ENCODE measurements at places on chromosomes 7 and 10. TPM values are rescaled to one million over a fixed set of nuclear protein-coding genes. Genes with fewer than 3 reads are reported as not detected.

GRCh38 chr7:95723583-95724180, 48.7 kb upstream of the DYNC1I1 start:
- peak; percentile 48 for DNase-seq

DNA sequence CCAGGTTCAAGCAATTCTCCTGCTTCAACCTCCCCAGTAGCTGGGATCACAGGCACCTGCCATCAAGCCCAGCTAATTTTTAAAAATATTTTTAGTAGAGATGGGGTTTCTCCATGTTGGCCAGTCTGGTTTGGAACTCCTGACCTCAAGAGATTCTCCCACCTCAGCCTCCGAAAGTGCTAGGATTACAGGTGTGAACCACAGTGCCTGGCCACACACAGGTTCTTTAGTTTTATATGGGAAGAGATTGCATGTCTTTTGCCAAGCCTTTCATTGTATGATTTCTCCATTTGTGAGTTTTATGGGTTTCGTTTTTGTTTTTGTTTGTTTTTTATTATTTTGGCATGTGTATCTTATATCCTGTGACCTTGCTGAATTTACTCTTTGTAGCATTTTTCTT, 40.9 kb downstream of the C1GALT1 start:
- DNase-seq: peak; percentile 11

DNA sequence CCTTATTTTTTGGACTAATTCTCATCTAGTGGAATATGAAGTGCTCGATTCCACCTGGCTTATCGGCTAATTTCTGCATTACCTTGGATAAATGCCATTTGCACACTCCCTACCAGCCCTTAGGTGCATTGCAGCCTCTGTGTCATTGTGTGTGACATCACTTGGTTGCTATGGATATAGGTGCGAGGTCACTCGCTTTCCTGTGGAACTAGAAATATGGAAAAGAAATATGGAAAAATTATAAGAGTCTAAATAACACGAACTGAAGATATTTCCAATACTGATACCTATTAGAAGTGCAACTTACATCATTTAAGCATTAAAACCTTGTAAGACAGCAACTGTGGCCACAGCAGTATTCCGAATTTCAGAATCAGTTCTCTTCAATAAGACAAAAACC, 2.0 kb downstream of the YWHAG start:
- peak; percentile 30 for DNase-seq

The CTBP2 gene
- total RNA-seq: 0.12 TPM

The SAMD9 gene
- total RNA-seq: 10.7 TPM

The MMD2 gene
- total RNA-seq: not detected

DNA sequence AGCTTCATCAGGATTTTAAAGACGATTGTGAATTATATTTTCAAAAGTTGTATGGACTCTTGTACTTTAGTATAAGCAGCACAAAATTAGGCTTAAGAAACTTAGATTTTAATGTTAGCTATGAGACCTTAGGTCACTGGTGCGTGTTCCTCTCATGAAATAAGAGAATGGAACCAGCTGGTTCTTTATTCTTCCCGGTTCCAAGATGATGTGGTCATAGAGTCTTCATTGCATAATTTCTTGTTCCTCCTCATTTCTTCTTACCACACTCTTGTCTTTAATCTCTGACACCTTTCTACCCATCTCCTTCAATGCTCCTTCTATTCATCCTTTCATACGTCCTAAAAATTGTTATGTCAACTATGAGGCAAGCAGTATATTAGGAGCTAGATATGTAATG, 437.2 kb downstream of the AUTS2 start:
- DNase-seq: no peak

DNA sequence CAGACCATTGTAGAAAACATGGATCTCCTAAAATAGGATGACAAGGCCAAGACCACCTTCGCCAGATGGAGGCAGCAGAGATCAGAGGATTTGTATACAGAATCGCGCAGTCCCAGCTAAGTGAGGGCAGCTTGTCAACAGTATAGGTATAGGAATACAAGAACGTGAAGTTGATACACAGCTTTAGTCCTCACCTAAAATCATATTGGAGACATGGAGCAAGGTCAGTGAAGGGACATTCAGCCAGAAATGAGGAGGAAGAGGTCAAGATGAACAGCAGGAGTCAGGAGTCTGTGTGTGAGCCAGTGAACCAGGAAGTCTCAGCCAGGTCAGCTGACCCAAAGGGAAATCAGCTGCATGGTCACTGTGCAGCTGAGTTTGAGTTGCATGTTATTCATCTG, 263.4 kb upstream of the PRKCQ start:
- peak; percentile 35 for DNase-seq

- DNase-seq: no peak
These were observed 82.4 kb upstream of the PODXL start for GRCh38 chr7:131638641-131639430.

DNA sequence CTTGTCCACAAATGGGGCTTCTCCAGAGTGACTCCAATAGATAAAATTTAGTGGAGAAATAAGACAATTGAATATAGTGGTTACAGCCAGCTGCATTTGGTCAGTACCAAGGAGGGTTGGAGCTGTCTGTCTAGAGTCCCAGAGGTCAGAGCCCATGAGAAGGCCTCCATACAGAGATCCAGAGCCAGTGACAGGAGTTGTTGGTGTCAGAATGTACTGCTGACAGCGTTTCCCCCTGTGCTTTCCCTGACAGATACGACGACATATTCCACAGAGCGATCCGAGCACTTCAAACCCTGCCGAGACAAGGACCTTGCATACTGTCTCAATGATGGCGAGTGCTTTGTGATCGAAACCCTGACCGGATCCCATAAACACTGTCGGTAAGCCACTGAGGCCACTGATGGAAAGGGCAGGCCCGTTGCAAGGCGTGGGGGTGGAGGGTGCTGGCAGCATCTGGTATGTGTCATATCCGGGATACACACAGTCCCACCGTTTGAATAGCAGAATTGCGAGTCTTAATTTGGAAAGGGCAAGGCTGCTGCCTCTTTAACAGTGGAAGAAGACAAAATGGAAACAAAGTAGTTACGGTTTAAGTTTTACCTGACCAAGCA, 483.6 kb downstream of the NRG3 start:
- DNase-seq: no peak

- DNase-seq: no peak
These were observed 56.7 kb upstream of the SDK1 start for GRCh38 chr7:3244241-3244814.

- no peak for DNase-seq
These were observed 226.2 kb downstream of the POLR1F start for GRCh38 chr7:19482628-19483027.

GRCh38 chr7:143504215-143504936, 26.7 kb downstream of the TAS2R41 start:
- DNase-seq: no peak

GRCh38 chr7:41378156-41378555, 324.7 kb downstream of the INHBA start:
- DNase-seq: no peak

- DNase-seq: peak; percentile 25
These were observed 816 bp upstream of the SDK1 start for GRCh38 chr7:3300221-3300650.

- DNase-seq: no peak
These were observed 74.4 kb downstream of the SEPTIN7 start for GRCh38 chr7:35875292-35875691.

DNA sequence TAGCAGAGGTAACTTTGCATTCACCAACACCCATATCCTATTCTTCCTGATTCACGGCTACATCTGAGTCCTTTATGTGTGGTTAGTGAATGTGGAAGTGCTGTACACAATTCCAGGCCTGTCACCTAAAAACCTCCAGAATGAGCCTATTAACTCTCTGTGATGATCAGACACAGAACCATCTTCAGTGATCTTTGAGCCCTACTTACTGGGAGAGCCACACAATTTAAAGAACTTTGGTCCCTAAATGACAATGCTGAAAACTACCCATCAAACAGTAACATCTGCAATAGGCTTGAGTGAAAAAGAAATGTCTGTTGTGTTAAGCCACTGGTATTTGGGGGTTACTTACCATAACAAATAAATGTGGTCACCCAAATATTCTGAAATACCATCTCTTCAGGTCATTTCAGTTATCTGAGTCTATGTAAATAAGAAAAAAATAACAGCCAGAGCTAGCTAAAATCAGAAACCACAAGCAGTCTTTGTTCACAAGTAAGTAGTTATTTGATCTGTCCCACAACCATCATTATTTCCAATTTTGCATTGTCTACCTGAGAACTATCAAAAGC, 145.7 kb downstream of the HGF start:
- no peak for DNase-seq

The SHTN1 gene
- total RNA-seq: 0.43 TPM

- no peak for DNase-seq
These were observed 109.1 kb upstream of the AFAP1L2 start for GRCh38 chr10:114513381-114513792.

GRCh38 chr10:130301021-130301892, 165.1 kb downstream of the GLRX3 start:
- DNase-seq: peak; percentile 89

GRCh38 chr7:29955075-29955792, 34.4 kb downstream of the SCRN1 start:
- DNase-seq: no peak

- DNase-seq: no peak
These were observed 185.8 kb downstream of the RELN start for GRCh38 chr7:103803631-103804030.

GRCh38 chr10:120609006-120609405, 152.0 kb downstream of the PLPP4 start:
- no peak for DNase-seq

The ANKRD61 gene
- 0.19 TPM for total RNA-seq

DNA sequence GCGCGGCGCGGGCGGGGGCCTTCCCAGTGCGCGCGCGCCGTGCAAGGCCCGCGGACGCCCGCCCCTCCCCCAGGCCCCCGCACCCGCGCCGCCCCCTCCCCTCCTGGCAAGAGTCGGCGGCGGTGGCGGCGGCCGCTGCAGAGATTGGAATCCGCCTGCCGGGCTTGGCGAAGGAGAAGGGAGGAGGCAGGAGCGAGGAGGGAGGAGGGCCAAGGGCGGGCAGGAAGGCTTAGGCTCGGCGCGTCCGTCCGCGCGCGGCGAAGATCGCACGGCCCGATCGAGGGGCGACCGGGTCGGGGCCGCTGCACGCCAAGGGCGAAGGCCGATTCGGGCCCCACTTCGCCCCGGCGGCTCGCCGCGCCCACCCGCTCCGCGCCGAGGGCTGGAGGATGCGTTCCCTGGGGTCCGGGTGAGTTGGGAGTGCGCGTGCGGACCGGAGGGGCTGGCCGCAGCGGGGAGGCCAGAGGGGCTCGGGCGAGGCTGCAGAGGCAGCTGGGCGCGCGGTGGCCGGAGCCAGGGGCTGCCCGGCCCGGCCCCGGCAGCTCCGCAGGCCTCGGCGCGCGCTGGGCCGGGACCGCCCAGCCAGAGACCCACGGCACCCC, at the start of gene BMPR1A:
BMPR1A (plus strand) TSS at position 109 of the 602 bp plus-strand sequence. CDS start 119,400 bp downstream, outside the sequence.
- no peak for DNase-seq

GRCh38 chr10:132915411-132915810, 27.0 kb downstream of the CFAP46 start:
- no peak for DNase-seq

The CALY gene
- not detected for total RNA-seq

DNA sequence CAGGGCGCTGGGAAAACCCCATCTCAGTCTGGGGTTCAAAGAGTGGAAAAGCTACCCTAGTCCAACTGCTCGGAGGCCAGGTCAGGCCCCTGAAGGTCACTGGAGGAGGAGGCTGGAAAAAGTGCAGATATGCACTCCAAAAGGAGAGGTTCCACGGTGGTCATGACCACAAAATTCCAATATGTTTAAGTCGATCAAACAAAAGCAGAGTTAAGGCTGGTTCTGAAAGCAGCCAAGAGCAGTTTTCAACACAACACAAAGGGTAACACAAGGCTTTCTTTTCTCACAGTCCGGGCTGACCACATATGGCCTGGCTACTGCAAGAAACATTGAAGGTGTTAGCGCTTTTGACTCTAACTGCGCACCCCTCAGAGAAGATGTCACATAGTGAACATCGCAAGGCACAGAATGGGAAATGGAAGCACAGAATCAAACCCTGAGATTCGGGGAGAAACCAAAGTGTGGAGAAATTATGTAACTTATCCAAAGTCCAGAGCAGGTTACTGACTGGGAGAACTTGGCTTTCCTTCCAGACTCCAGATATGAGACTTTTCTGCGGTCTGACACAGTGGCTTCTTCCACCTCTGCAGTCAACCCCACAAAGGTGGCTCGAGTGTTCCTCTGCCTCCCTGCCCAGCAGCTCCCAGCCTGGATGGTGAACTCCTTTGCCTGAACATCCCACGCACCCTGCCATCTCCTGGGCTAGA, 1.3 kb upstream of the GRB10 start:
- no peak for DNase-seq

DNA sequence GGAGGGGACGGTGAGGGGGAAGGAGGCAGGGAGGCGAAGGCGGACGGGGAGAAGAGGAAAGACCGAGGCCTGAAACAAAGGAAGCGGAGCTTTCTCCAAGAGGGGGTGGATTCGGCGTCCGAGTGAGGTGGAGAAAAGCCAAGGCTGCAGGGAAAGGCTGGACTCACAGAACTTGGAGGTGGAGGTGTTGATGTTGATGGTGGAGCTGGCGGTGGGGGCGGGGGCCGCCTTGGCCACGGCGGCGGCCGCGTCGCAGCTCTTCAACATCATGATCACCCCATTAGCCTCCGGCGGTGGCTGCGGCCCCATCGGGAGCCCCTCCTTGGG, 578 bp downstream of the CACUL1 start:
- peak; percentile 67 for DNase-seq

DNA sequence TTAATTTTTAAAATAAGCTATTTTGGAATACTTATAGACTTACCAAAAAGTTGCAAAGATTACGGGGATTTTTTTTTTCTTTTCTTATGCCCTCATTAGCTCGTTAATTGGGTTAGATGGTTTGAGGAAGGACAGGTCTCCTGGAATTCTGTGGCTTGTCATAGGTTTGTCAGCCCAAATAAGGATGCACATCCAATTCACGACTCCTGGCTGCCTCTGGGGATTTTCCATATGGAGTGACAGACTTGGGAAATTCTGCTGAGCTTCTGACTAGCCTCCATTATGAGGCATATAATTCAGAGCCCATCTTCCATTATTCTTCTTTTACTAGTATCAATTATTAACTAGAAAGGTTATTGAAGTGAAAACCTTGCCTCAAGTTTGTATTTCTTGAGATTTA, 102.1 kb downstream of the AUTS2 start:
- DNase-seq: no peak

The PIP gene
- not detected for total RNA-seq

DNA sequence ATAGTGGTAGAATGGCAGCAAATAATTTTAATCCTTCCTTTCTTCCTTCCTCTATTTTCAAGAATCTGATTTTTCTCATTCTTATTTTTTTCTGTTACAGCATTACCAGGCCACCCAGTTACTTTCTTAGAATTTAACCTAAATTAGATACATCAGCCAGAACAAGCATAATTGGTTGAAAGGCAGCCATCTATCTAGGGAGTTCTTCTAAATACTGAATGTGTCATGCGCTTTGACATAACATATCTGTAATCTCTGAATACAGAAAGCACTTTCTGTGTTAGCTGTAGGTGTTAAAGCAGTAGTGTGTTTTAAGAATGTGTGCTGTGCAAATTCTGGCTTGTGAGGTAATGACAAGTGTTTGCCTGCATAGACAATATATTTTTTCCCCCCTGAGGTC, 97.3 kb downstream of the BTRC start:
- no peak for DNase-seq

- DNase-seq: no peak
These were observed 25.3 kb downstream of the DENND11 start for GRCh38 chr7:141676618-141677017.

- DNase-seq: no peak
These were observed 278.2 kb upstream of the IMMP2L start for GRCh38 chr7:111840528-111840927.

The ACTL6B gene
- not detected for total RNA-seq

GRCh38 chr10:50384898-50385297, 133.6 kb upstream of the ASAH2 start:
- no peak for DNase-seq

The ZNF727 gene
- total RNA-seq: 0.84 TPM
